ENCODE measurements at places on chromosomes 16 and 17. TPM values are rescaled to one million over a fixed set of nuclear protein-coding genes. Genes with fewer than 3 reads are reported as not detected.

The MILR1 gene
- total RNA-seq: 6.2 TPM

The TPSAB1 gene
- total RNA-seq: 6.7 TPM

The FBXO39 gene
- total RNA-seq: not detected

The KRTAP1-1 gene
- total RNA-seq: not detected

The C17orf67 gene
- 10.1 TPM for total RNA-seq

The QRICH2 gene
- total RNA-seq: 10.6 TPM

The RNF157 gene
- 2.4 TPM for total RNA-seq

The SEPTIN12 gene
- not detected for total RNA-seq

The OGFOD3 gene
- total RNA-seq: 36.6 TPM

The CD300A gene
- total RNA-seq: 21.9 TPM

The BCL6B gene
- total RNA-seq: 16.4 TPM

The CTRB2 gene
- total RNA-seq: not detected

The C16orf86 gene
- total RNA-seq: 1.6 TPM

The SOX15 gene
- total RNA-seq: not detected

The DNAAF8 gene
- total RNA-seq: not detected

The SPAG5 gene
- total RNA-seq: 1.6 TPM

The TMEM231 gene
- 59.9 TPM for total RNA-seq

The BRICD5 gene
- total RNA-seq: 1.4 TPM

The EPX gene
- total RNA-seq: not detected

The TBC1D3B gene
- not detected for total RNA-seq

The CEP295NL gene
- total RNA-seq: 10.7 TPM

The ADGRG1 gene
- total RNA-seq: 343 TPM

The PLD6 gene
- total RNA-seq: 0.32 TPM

The SMIM36 gene
- total RNA-seq: not detected

The DRC3 gene
- total RNA-seq: 7.2 TPM

The MYH13 gene
- not detected for total RNA-seq

The MT1B gene
- not detected for total RNA-seq

The GLP2R gene
- not detected for total RNA-seq

The SPATA22 gene
- not detected for total RNA-seq

The PPP1R27 gene
- not detected for total RNA-seq

The BRIP1 gene
- not detected for total RNA-seq
